ENCODE measurements at places on chromosomes 13 and 19. TPM values are rescaled to one million over a fixed set of nuclear protein-coding genes. Genes with fewer than 3 reads are reported as not detected.

Gene SPC24
- total RNA-seq = 53.2 TPM

Gene ZNF577
- total RNA-seq = 7.4 TPM

Gene PLIN3
- total RNA-seq = 78.6 TPM

Gene B3GNT3
- total RNA-seq = not detected

Gene DMRTC2
- total RNA-seq = not detected

Gene GPR42
- not detected for total RNA-seq

Gene FCHO1
- total RNA-seq = 0.93 TPM

Gene NRTN
- total RNA-seq = not detected

Gene FIZ1
- total RNA-seq = 4.2 TPM

Gene APC2
- total RNA-seq = 0.13 TPM

Gene ZNF571
- 1.2 TPM for total RNA-seq

Gene NOVA2
- total RNA-seq = 16.4 TPM

Gene NLRP4
- total RNA-seq = not detected

Measured in thoracic aorta endothelial cell (primary cell).